ENCODE measurements at places on chromosomes 16 and 17.

GRCh38 chr16:30649725-30650368, 913 bp upstream of the PRR14 start:
- DNase-seq, result no peak

GRCh38 chr16:19994466-19995170, 79.1 kb downstream of the GPR139 start:
- no peak for DNase-seq

- DNase-seq, result no peak
Measured at GRCh38 chr16:48546774-48547173, 63.2 kb downstream of the N4BP1 start.

DNA sequence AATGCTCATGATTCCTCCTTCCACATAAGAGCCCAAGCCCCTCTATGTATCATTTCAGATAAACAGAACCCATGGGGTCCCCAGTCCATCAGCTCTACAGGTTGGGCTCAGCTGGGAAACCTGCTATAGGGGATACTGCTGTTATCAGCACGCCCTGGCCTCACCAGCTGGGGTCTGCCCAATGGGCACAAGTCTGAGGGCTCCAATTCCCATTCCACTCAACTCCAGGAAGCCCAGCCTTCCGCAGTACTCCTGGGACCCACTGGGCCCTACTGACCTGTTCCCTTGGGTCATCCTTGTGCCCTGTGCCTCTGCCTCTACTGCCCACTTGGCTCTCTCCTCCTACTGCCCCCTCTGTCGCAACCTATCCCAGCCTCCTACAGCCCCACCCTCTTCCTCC, 16.2 kb upstream of the XYLT2 start:
- no peak for DNase-seq

DNA sequence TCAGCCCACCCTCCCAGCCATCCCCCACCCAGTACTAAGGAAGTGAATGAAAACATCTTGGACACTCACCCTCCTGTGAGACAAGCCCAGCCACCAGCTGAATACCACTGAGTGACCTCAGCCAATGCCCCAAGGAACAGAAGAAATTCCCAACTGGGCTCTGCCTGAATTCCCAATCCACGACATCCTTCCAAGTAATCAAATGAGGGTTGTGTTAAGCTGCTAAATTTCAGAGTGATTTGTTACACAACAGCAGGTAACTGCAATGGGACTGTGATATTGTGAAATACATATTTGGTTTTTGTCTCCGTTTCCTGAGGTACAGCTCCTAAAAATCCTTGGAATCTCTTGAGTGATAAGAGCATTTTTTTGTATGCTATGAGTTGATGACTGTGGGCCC, 578.7 kb upstream of the CDH11 start:
- peak; percentile 40 for DNase-seq

DNA sequence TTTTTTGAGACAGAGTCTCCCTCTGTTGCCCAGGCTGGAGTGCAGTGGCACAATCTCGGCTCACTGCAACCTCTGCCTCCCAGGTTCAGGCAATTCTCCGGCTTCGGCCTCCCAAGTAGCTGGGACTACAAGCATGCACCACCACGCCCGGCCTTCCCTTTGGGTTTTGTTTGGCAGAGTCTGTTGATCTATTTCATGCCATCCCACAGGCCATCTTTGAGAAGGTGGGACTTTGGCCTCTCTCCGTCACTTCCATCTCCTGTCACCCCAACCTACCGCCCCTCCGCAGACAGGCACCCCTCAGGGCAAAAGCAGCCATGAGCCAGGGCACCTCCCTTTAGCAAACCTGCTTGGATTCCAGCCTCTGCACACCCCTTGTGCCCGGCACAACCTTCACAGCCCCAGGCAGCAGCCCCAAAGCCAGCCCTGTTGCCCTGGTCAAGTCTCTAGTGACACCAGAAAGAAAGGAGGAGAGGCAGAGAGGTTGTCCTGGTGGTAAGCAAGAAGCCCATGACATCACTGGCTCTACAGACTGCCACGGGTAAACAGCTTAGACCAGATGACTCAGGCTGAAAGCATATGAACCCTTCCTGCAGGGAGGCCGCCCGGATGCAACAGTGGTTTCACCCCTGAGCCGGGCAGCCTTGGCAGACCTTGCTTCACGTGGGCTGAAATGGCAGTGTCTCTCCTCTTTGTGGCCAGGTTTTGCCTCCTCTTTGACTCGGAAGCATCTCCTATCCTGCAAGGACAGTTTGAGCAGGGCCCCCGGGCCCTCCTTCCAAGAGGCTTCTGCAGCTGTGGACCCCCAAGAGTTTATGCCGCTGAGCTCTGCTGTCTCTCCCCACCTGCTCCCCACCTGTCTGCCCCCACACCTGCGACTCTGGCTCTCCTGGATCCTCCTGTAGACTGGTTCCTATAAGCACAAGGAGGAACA, 8.1 kb upstream of the TIMP2 start:
- peak; percentile 93 for DNase-seq

DNA sequence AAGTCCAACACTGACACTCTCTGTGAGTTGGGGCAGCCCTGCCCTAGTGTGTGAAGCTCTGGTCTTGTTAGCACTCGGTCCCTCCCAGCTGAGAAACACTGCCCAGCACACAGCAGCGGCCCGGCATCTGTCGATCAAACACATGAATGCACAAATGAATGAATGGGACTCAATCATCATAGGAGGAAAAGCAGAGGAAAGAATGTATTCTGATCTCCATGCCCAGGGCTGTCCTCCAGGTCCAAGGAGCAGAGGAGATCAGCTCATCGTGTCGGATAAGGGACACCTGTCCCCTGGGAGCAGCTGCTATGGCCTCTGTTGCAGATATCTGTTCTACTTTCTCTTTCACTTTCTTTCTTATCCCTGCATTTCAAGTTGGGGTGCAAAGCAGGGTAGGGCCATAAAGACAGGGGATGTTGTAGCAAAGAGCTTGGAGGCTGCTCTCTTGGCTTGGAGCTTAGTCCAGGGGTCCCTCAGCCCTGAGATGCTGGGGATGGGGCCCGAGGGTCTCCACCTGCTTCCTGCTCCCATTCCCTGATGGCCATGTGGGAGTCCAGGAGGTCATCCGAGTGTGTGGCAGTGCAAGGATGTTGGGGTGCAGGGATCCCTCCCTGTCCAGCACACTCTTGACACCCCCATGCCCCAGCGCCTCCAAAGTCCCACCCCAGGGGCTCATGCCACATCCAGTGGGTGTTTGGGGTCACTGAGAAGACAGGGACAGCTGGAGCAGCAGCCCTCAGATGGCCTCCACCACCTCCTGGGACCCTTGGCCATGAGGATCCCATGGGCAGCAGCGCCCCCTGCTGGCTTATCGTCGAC, 88.2 kb downstream of the IRF8 start:
- DNase-seq, result no peak

DNA sequence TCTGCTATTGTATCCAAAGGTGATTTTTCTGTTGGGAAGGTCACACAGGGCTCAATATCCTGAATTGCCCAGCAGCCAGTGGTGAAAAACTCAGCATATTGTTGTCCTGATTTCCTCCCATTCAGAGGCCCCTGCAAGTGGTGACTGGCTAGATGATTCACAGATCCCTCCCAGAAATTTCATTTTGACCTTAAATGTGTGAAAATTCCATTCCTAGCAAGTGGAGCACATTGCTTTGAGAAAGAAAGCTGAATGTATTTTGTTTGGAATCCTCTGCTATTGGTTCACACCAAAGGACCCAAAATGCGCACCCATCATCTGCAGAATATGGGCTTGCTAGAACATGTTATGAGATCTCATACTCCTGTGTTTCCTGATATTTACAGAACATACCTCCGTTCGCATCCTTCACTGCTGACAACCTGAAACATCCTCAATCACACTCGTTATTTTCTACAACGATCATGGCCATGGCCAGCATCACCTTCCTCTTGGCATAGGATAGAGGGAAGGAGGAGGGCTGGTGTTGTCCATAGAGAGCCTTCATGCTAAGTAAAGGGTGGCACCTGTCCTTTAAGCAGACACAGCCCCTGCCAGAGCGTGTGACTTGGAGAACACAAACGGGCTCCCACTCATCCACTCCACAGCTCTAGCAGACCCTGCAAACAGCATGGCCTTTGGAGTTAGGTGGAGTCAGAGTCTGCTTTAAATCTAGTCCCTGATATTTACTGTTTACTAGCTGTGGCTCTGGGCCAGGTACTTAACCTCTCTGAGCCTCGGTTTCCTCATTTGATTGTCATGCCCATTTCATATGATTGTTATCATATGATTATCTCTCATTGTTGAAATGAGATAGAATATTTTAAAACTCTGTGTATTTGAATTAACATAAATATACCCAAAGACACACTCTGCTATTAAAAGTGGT, 30.4 kb upstream of the NFAT5 start:
- DNase-seq, result peak; percentile 71

DNA sequence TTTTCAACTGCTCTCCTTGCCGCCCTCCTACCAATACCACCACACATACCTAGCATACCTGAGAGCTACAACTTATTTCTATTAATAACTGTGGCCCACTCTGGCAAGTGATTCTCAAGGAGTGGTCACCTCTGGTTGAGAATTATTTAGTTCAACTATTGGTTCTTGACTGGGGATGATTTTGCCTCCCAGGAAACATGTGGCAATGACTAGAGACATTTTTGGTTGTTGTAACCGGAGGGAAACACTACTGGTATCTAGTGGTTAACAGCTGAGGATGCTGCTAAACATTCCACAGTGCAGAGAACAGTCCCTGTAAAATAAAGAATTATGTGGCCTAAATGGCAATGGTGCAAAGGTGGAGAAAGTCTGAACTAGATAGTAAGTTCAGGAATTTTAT, 96.7 kb downstream of the TRIM37 start:
- no peak for DNase-seq

GRCh38 chr17:48915459-48916282, 7.5 kb downstream of the UBE2Z start:
- DNase-seq, result peak; percentile 78

DNA sequence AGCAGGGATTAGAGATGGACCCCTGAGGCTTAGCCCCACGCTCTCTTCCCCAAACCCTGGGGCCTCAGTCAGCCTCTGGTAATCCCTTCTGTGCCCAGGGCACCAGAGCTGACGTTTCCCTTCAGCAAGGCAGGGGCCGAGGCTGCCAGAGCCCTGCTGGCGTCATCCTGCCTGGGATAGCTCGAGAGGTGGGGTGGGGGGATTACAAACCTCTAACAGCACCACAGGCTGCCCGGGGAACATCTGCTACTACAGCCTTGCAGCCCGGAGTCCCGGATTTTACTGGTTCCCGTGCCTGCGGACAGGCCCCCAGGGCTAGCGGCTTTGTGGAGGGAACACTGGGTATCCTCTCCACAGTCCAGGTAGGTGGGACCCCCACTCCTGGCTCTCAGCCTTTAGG, at the start of gene AANAT:
Gene AANAT (plus strand): TSS at position 238 of the 400 bp plus-strand sequence. CDS start 1,144 bp downstream, outside the sequence.
- no peak for DNase-seq

- no peak for DNase-seq
Measured at GRCh38 chr16:10970065-10970464, 25.7 kb downstream of the CLEC16A start.

DNA sequence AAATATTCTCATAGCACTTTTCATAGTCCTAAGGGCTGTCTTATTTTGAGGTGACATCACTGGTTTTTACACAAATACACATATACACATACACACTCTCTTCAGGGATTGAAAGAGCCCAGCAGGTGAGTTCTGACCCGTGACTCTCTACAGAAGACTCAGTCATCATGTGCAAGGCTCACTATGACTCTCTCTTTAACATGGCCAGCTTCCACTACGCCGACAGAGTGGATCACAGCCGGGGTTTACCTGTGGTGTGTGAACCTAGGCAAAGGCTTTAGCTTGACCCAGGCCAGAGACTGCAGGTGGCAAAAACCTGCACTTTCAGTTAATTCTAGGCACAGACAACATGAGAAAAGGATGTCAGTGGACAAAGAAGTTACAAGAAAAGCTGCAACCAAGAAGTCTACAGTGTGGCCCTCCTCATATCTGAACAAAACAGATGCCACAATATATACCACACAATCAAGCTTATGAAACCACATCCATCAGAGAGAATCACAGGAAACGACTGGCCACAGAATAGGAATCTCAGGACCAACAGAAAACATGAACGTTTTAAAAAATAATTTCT, 56.5 kb downstream of the CYTH1 start:
- no peak for DNase-seq

DNA sequence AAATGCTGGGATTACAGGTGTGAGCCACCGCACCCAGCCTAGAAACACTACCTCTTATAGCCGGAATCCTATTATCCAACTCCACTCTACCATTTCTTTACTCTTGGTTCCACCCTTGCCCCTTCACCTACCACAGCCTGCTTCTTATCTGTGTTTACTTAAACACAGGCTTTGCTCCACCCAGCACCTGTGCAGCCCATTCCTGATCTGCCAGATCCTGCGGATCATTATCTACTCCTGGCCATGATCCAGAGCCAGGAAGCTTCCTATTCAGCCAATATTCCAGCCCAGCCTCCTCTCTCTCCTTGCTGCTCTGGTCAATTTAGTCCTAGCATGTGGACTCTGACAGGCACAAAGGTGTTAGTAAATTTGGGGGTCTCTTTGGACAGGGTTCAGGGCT, 98.8 kb upstream of the MED13 start:
- DNase-seq, result no peak

- no peak for DNase-seq
Measured at GRCh38 chr16:56628486-56629350, 3.1 kb downstream of the MT1E start.

DNA sequence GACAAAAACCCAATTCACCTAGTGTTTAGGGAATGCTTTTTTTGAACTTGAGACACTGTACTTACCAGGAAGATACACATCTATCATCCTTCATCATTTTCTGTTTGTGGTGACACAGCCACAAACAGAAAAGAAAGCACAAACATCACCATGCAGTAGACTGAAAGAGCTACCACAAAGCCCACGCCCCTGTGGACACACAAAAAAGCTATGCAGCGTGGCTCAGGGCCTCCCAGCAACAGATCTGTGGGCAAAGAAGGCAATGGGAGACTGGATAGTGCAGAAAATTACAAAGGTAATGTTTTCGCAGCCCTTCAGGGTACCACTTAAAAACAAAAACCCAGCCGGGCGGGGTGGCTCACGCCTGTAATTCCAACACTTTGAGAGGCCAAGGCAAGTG, 9.6 kb downstream of the COTL1 start:
- no peak for DNase-seq

- DNase-seq, result no peak
Measured at GRCh38 chr17:6787081-6787693, 11.2 kb downstream of the FBXO39 start.

DNA sequence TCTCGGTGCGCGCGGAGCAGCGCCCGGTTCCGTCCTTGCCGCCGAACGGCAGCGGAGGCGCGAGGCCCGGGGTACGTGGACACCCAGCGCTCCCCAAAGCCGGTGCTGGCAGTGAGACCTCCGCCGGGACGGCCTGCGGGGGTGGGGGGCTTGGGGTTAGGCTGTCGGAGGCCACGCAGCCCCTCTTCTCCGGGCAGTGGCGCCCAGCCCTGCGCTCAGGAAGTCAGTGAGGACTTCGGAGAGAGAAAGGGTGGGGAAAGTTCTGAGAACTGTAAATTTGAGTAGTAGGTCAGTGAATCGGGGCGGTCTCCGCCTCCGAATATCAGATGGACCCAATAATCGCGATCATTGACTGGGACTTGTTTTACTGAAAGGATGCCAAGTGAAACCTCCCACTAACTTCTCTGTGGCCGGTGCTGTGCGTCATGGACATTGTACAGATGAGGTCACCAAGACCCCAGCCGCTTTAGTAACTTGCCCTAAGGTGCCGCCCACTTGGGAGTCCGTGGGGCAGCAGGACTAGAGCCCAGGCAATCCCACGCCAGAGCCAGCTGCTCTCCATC, 468 bp downstream of the IL4R start:
- peak; percentile 79 for DNase-seq
